Foreskin keratinocyte (primary cell): ENCODE measurements at places on chromosomes 13 and 19.

- DNase-seq, result no peak
These were observed 192.6 kb downstream of the COL4A1 start for GRCh38 chr13:110114316-110114715.

GRCh38 chr19:49910179-49910578 lies 13.5 kb upstream of the IL4I1 start:
- no peak for DNase-seq

GRCh38 chr19:16890461-16891184 lies 1.8 kb downstream of the F2RL3 start:
- DNase-seq, result no peak

DNA sequence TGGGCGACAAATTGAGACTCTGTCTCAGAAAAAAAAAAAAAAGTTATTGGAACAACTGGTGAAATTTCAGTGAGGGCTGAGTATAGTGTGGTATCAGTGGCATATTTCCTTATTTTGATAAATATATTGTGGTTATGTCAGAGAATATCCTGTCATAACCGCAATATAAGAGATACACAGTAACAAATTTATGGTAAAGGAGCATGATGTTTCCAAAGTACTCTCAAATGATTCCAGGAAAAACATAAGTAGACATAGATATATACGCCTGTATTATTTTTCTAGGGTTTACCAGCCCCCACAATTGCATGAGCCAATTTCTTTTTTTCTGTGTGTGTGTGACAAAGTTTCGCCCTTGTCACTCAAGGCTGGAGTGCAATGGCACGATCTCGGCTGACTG lies 5.7 kb upstream of the C5AR1 start:
- no peak for DNase-seq

DNA sequence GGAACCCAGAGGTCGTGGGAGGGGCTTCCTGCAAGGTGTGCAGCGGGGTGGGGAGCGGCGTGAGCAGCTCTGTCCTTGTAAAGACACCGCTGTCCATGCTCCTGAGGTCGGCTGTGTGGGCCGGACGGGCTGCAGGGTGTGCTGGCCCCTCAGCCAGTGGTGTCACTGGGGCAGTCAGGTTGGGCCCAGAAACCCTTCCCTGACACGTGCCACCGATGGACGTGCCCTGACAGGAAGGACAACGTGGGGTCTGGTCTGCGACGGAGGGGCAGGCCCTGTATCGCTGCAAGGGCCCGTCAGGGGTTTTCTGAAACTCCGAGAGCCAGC lies 4.2 kb upstream of the RPS15 start:
- DNase-seq, result no peak

DNA sequence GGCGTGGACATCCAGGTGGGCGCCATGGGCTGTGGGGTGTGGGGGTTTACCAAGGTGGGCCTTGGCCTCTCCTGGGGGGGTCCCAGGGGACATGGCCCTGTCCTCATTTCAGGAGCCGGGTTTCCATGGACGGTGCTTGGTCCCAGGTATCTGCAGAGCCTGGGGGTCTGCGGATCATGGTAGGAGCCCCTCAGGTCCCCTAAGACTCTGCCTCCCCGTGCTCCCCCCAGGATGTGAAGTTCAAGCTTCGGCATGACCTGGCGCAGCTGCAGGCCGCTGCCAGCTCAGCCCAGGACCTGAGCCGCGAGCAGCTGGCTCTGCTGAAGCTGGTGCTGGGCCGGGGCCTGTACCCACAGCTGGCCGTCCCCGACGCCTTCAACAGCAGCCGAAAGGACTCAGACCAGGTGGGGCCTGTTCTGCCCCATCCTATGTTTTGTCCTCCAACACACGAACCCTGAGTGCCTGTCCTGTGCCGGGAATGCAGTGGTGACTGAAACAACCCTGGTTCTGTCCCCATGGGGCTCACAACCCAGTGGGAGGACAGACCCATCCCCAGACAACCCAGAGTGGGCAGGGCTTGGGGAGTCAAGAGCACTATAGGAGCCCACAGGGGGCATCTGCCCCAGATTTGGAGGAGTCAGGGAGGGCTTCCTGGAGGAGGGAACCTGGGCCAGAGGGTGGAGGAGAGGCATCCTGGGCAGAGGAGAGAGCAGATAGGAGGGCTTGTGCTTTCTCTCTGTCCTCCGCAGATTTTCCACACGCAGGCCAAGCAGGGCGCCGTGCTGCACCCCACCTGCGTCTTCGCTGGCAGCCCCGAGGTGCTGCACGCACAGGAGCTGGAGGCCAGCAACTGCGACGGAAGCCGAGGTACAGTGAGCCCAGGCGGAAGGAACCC lies 26.8 kb downstream of the DHX34 start:
- no peak for DNase-seq

DNA sequence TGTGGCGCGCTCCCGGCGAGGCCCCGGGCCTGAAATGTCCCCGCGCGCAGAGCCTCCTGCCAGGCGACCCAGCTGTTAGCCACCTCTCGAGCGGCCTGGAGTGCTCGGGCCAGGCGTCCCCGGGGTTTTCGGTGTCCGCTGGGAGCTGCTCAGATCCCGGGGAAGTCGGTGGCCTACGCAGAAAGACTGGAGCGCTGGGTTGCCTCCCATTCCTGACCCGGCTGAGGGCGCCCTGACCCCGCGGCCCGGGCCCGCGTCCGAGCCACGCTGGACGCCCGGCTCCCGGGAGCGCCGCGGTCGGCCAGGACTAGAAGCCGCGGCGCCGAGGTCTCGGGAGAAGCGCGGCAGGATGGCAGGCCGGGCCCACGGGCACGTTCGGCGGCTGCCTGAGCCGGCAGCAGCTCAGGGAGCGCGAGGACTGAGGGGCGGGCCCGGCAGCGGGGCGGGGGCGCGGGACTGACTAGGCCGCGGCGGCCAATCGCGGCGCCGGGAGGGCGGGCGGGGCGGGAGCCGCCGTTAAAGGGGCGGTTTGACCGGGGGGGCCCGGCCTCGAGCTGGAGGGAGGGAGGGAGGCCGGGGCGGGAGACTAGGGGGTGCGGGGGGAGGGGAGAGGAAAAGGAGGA lies 1.3 kb upstream of the ZIC2 start:
- no peak for DNase-seq

- peak; percentile 20 for DNase-seq
These were observed 10.1 kb downstream of the NOSIP start for GRCh38 chr19:49570138-49570856.

DNA sequence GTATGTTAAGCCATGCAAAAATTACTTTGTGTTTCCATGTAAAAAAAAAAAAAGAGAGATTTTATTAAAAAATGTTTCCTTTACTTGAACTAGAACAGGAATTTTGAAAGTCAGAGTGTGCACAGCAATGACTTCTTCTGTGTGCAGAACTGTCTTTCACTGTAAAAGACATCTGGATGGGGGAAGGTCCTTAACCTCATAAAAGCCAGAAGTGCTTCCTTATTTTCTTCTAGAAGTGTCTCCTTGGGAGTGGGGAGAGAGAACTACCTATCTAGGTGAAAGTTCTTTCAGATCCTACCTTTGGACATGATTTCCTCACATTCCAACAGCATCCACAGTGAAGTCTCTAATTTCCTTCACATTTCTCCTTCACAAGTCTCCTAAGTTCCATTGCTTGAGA lies 360.3 kb downstream of the FGF14 start:
- no peak for DNase-seq

- no peak for DNase-seq
These were observed 17.5 kb downstream of the TMED1 start for GRCh38 chr19:10818301-10819123.

DNA sequence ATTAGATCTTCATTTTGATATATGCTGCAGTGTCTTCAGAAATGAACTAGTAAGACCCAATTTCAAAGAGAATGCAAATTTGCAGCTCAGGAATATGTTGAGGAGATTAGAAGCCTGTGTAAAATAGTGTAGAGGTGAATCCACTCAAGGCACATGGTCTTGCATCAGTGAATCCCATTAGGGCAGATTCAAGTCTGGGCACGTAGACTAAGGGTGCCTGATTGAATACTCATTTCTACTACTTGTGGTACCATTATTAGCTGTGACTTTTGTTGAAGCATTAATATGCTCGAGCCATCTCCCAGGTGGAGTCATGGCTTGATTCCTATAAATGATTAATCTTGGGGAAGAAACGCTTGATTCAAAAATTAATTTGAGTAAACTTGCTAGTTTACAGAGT lies 129.4 kb downstream of the AKAP11 start:
- peak; percentile 65 for DNase-seq

- DNase-seq, result no peak
These were observed 150.2 kb downstream of the TNFSF13B start for GRCh38 chr13:108419768-108420167.

GRCh38 chr13:65011378-65011777 lies 2218.8 kb downstream of the PCDH9 start:
- no peak for DNase-seq

- no peak for DNase-seq
These were observed 355.8 kb downstream of the MYO16 start for GRCh38 chr13:108985166-108985565.

DNA sequence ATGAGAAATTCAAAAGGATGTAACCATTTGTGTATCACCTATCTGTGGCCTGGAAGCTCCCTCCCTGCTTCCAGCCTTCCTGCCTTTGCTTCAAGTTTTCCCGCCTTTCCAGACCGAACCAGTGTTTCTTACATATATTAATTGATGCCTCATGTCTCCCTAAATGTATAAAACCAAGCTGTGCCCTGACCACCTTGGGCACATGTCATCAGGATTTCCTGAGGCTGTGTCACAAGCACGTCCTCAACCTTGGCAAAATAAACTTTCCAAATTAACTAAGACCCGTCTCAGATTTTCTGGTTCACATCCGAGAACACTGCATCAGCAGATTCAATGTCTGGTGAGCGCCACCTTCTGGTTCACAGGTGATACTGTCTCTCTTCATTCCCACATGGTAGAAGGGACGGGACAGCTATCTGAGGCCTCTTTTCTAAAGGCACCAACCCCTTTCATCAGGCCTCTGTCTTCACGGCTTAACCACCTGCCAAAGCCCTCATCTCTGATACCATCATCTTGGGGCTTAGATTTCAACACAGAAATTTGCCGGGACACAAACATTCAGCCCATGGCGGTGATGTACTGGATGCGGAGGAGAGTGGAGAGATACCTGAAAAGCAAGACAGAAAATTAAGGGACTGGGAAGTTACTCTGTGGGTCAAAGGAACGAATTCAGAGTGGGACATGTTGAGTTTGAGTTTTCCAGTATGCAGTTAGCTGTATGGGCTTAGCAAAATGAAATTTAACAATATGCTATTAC lies 58.7 kb upstream of the PABPC3 start:
- DNase-seq, result peak; percentile 10

- DNase-seq, result no peak
These were observed 1399.5 kb downstream of the PCDH9 start for GRCh38 chr13:65830411-65831205.

DNA sequence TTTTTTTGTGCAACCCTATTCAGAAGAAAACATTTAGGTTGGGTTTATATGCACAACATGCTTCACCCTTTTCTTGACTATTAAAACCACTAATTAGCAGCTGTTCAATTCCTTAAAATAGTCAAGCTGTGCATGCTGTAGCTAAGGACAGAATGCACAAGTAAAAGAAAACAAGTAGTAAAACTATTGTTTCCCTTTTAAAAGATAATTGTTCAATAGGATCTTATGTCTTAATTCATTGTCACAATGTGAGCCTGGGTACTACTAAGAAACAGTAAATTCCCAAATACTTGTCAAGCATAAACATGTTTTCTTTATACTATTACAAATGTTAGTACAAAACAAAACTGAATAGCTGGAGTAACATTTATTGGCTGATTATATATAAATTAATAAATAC lies 32.6 kb upstream of the MIR17HG start:
- DNase-seq, result no peak

GRCh38 chr13:46119883-46120614 lies 15.2 kb upstream of the CPB2 start:
- peak; percentile 75 for DNase-seq

- DNase-seq, result no peak
These were observed 312 bp downstream of the CAPS start for GRCh38 chr19:5914358-5914774.

- no peak for DNase-seq
These were observed 3.7 kb downstream of the MBD3L1 start for GRCh38 chr19:8835877-8836276.

DNA sequence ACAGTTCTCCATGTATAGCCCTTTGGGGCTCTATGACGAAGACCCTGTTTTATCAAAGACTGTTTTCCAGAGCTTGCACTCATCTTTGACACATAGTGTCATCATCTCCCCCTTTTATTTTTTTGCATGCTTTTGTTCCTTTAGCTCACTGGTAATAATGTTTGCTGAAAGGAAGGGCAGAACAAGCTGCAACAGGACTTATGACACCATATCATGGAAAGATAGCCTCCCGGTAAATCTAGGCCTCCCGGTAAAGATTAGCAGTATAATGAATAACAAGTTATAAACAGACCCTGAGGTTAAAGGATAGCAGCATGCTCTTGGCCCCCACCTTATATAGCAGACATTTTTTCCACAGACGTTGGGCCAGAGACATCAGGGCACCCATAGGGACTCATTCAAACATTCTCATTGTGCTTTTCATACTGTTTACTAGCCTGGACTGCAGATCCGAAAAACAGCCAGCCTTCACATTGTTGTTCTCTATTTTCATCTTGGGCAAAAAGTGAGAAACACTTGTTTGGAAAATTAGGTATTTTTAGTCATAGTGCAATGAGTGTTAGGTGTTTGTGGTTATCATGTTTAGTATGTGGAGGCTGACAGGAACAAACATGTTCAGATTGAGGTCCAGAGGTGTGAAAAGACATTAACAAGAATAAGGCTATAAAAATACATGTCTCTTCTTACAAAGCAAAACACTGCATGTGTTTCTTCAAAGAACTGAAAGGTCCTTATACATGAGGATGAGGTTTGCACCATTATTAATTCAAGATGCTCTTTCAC lies 136.9 kb upstream of the SPRY2 start:
- peak; percentile 55 for DNase-seq

DNA sequence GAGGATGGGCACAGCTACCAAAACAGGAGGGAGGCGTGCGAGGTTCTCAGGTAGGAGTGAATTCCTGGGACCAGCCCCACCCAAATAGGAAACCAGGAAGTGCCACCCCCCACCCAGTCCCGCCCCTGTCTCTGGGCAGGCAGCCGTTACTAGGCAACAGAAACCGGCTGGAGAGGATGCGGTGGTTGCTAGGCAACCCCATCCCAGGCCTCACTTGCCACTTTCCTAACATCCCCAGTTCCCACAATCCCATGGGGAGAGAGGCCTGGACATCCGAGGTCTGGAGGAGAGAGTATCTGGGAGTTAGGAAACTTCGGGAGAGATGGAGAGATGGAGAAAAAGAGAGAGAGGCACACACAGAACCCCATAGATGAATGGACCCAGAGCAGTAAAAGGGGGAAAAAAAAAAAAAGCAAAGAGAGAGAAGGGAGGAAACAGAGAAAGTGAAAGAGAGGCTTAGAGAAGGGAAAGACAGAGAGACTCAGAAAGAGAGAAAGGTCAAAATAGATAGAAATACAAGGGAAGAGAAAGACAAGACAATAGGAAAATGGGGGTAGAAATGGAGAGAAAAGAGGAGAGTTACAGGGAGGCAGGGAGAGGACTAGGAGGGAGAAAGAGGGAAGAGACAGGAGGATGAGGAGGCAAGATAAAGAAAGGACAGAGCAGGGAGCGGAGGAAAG lies 3.8 kb downstream of the GRIK5 start:
- no peak for DNase-seq

DNA sequence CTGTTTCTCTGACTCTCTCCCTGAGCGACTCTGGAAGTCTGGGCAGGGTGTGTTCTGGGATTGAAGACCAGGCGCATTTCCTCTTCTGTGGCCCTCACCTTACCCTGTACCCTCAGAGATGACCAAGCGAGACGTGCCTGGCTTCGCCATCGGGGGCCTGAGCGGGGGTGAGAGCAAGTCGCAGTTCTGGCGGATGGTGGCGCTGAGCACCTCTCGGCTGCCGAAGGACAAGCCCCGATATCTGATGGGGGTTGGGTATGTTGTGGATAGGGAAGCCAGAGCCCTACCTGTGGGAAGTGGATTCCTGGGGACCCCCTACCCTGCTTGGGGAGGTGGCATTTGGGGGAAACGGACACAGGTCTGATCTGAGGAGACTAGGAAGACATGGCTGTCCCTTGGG lies 5.8 kb upstream of the DNM2 start:
- DNase-seq, result no peak
